CD14-positive monocyte (primary cell): ENCODE measurements at places on chromosomes 12 and 14.

DNA sequence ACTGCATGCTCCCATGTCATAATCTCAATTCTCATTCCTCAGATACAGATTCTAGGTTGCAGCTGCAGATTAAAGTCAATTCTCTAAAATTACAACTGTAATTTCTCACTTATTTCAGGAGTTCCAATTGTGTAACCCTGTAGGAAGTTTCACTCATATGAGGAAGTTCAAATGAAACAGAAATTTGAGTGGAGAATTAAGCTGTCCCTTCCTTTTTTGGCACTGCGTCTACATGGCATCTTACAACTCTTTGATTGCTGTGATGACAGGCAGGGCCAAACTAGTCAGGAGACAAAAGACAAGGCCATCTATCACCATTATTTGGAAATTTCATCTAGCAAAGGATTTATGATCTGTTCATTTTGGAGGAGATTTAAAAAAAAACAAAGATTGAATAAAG is 13.3 kb upstream of the GRIP1 start:
- DNase-seq = peak; percentile 73

GRCh38 chr14:56199982-56200577 is 81.9 kb downstream of the PELI2 start:
- DNase-seq = no peak

GRCh38 chr14:43786066-43786762 is 720.9 kb downstream of the FSCB start:
- DNase-seq = no peak

- peak; percentile 31 for DNase-seq
Measured at GRCh38 chr12:1830981-1831963, 10.9 kb downstream of the LRTM2 start.

DNA sequence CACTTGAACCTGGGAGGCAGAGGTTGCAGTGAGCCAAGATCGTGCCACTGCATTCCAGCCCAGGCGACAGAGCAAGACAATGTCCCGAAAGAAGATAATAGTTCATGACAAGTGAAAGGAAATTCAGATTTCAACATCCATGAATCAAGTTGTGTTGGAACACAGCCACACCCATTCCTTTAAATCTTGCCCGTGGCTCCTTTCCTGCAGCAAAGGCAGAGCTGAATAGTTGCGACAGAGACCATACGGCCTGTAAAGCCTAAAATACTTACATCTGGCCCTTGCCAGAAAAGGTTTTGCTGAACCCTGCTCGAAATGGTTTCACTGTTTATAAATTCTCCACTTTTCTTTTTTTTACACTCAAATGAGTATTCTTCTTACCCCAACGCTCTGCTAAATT is 17.7 kb upstream of the ITPK1 start:
- DNase-seq = peak; percentile 86

- DNase-seq = no peak
Measured at GRCh38 chr12:31366104-31366621, 40.2 kb upstream of the SINHCAF start.

- no peak for DNase-seq
Measured at GRCh38 chr12:131596115-131596514, 114.8 kb upstream of the SFSWAP start.

- no peak for DNase-seq
Measured at GRCh38 chr12:62263966-62264365, 3.8 kb downstream of the USP15 start.

DNA sequence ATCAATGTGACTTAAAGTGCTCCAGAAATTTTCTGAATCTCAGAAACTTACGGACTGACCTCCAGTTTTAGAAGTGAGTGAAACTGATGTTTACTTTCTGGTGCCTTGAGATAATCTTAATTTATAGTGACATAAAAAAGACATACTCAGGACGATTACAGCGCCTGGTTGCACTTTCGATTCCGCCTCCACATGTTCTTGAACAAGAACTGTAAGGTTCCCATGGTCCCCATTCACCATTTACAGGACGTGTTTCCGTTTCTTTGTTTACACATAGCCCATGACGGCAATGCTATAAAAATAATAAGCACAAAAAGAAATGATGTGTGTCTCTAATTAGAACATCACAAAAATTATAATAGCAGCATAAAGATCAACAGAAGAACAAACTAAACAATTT is 98.2 kb downstream of the ADAMTS20 start:
- no peak for DNase-seq

- DNase-seq = peak; percentile 10
Measured at GRCh38 chr14:99884834-99885648, 91.8 kb downstream of the EML1 start.

GRCh38 chr12:62468397-62468796 is 1.8 kb downstream of the MON2 start:
- DNase-seq = no peak

- no peak for DNase-seq
Measured at GRCh38 chr14:91946622-91947474, 646 bp downstream of the FBLN5 start.

DNA sequence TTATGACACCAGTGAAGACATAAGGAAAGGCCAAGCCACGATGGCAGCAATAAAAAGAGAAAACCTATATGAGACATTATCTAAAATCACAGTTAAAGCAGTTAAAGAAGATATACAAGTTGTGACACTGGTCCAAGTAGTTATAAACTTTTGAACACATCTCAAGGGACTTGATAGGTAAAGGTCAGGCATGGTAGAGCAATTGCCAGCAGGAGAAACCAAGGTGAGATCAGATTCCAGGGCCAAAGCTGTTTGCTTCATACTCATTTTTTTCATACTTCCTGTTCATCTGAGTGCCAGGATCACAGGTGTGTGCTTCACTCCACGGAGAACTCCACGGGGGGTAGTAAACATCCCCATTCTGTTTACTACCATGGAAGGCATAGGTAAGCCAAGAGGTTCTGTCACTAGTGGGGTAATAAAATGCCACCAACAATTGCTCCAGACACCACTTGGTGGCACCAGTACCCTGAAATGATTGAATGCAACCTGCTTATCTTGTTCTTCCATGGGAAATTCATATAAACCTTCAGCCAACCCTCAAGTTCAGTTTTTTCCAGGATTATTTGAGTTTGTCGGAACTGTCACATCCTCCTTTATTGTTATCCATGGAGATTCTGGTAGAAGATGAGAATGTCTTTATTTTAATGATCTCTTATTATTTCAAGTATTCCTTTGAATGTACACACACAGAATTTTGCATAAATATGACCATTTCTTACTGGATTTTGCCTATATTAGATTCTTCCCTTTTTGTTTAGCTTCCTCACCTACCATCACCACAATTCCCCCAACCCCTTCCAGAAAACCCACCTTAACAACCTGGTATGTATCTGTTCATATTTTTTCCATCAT is 59.2 kb upstream of the TSPAN8 start:
- DNase-seq = no peak

GRCh38 chr12:81558031-81558430 is 201.1 kb downstream of the PPFIA2 start:
- no peak for DNase-seq

- DNase-seq = no peak
Measured at GRCh38 chr14:70098250-70098809, 90.4 kb downstream of the SLC8A3 start.

DNA sequence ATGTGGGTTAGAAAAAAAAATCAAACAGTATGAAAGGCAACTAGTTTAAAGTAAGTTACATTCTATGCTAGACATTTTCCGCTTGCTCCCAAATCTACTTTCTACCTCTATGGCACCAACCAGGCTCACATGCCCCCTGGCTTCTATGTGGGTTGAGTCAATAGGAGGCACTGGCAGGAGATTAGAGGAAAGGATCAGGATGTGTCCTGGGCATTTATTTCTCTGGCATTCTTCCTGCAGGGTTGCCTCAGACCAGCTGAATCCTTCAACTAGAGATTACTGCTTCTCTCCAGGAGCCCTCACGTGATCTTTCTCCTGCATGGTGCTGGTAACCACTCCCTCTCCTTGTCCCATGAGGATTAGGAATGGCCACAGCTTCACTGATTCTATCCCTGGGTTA is 14.9 kb upstream of the CCDC60 start:
- no peak for DNase-seq

GRCh38 chr14:60220917-60221316 is 28.1 kb upstream of the PPM1A start:
- no peak for DNase-seq

- DNase-seq = no peak
Measured at GRCh38 chr14:75044322-75044721, 6.9 kb downstream of the MLH3 start.

- no peak for DNase-seq
Measured at GRCh38 chr12:65977384-65977783, 153.1 kb downstream of the HMGA2 start.

DNA sequence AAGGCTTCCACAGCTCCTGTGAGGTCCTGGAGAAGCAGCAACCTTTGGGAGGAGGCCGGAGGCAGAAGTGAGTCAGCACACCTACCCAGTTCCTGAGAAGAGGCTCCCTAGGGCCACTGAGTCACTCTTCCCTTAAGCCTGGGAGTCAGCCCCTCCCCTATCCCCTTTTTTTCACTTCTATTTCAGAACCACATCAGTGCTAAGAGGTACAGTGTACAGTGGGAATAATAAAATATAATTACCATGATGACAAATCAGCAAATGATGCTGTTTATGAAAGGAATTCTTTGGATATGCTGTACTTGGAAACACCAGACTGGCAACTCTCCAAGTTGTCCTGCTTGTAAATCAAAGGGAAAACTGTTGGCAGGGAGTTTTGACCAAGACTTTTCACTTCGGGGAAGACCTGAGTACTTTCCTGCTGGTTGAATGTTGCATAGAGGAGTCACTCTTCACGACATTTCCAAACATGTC is 7.8 kb upstream of the TBPL2 start:
- no peak for DNase-seq

DNA sequence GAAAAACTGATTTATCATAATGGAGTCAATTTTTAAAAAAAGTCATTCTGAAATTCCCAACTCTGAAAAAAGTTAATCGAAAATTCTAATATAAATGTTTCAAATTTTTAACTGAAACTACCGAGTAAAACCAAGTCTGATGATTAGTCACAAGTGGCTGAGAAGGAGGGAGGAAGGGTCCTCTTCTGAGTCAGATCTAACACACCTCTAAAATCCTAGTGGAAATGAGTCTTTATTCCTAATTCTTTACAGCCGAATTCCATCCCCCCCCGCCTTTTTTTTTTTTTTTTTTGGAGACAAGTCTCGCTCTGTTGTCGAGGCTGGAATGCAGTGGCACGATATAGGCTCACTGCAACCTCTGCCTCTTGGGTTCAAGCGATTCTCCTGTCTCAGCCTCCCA is 37.9 kb downstream of the RAD9B start:
- no peak for DNase-seq

GRCh38 chr12:126726481-126727217 is 1540.3 kb upstream of the TMEM132C start:
- no peak for DNase-seq

DNA sequence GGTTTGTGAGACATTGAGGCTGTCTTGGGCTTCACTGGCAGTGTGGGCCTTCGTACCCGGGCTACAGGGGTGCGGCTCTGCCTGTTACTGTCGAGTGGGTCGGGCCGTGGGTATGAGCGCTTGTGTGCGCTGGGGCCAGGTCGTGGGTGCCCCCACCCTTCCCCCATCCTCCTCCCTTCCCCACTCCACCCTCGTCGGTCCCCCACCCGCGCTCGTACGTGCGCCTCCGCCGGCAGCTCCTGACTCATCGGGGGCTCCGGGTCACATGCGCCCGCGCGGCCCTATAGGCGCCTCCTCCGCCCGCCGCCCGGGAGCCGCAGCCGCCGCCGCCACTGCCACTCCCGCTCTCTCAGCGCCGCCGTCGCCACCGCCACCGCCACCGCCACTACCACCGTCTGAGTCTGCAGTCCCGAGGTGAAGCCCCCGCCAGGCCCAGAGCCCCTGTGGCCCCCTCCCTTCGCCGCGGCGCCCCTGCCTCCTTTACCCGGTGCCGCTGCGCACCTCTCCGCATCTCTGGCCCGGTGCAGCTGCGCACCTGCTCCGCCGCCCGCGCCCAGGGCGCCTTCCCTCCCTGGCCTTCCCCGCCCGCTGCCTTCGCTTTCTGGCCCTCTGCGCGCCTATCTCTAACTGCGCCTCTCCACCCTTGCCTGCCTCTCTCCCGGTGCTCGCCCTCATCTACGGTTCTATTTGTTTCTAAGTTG is at the start of gene ENO2:
ENO2 (plus strand) TSS at position 335 of the 701 bp plus-strand sequence. CDS start 1,253 bp downstream, outside the sequence.
- peak; percentile 52 for DNase-seq

- peak; percentile 54 for DNase-seq
Measured at GRCh38 chr14:71130491-71131179, 223.4 kb downstream of the PCNX1 start.

DNA sequence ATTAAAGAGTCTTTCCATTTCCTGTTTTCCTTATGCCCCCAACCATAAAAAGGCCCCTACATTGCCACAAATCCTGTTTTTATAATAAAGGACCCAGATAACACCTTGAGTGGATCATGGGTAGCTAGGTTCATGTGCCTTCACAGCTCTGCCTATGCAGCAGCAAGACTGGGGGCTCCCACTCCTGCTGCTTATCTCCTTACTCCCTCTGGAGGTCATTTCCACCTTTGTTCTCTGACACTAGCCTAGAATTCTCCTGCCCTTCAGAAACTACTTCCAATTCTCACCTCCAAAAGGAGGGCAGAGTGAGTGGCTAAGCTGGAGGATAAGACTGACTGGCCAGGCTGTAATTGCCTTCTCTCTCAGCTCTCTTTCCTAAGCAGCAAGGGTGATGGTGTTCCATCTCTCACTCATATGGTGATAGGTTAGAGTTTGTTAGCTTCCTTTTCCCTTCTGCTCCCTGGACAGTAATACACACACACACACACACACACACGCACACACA is 20.0 kb upstream of the STAC3 start:
- DNase-seq = no peak

- DNase-seq = no peak
Measured at GRCh38 chr14:33460164-33460563, 490.7 kb downstream of the EGLN3 start.

GRCh38 chr14:104844306-104845032 is 20.6 kb upstream of the CEP170B start:
- DNase-seq = no peak

DNA sequence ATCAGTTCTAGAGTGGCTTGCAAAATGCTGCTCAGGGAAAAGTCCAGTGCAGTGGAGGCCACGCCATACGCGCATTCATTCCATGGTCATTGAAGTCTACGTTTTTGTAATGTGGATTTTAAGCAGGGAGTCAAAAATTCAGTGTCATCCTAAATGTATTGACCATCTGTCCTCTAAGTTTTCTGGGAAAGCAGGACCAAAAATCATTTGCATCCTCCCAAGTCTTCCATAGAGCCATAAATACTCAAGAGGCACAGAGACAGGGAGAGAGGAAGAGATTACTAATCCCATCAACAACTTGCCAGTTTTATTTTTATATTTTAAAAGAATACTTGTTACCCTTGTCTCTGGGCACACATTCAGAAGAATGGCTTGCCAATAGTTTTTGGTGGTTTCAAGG is 36.9 kb downstream of the RHOJ start:
- no peak for DNase-seq

GRCh38 chr12:40106655-40107054 is 774 bp upstream of the SLC2A13 start:
- no peak for DNase-seq

DNA sequence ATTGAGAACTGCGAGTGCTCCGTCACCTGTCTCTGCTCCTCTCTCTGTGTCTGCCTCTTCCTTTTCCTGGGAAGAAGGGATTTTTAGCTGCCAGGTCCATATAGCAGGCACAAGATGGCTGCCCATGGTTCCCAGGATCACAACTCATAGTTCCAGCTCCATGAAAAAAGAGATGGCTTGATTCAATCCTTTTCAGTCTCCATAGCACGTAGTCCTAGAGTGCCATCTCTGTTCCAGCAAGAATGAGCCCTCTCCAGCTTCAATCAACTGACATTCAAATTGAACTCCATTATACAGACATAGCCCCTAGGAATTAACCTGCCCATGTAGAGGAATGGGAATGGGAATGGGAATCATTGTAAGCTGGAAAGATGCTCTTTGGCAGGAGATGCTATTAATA is 34.7 kb upstream of the RTRAF start:
- DNase-seq = no peak

GRCh38 chr12:49301760-49302159 is 6.8 kb downstream of the PRPH start:
- DNase-seq = no peak
